ENCODE measurements at places on chromosomes 11 and 22.

- DNase-seq, result no peak
These were observed 14.7 kb downstream of the MIAT start for GRCh38 chr22:26672060-26672471.

- DNase-seq, result no peak
These were observed 7.5 kb downstream of the SEC14L2 start for GRCh38 chr22:30404307-30404706.

- DNase-seq, result peak; percentile 41
These were observed 2.2 kb downstream of the CPT1B start for GRCh38 chr22:50576070-50576469.

DNA sequence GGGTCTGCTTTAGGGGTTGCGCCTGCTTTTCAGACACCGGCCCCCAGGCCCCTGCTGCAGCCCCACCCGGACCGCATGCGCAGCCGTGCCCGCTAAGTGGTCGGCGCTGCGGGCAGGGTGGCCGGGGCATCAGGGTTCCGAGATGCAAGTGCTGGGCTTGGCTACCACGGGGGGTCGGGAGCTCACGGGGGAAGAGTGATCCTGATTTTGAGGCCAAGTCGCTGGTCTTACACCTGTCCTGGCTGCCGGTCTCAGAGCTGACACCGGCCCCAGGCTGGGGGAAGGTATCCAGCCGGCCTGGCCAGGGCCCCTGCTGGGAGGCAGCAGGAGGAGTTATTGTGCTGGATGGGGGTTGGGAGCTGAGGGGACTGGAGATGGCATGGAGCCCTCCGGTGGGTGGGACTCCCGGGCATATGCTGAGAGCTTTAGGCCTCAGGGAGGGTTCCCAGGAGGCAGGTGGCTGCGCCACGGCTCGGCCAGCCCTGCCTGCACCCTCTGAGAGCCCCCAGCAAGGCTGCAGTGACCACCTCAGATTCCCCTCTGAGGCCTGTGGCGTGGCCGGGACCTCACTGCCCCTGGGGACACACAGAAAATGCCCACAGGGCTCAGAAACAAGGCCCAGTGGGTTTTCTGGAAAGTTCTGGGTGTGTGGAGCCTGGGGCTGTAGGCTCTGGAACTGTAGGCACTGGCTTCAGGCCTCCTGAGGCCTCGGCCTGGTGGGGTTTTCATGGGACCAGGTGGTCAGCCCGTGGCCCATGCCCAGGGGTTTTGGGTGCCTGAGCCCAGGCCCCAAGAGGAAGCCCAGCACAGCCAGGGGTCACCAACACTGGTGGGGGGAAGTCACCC, 4.4 kb upstream of the MUC5AC start:
- no peak for DNase-seq

GRCh38 chr11:68271023-68271780, 571 bp downstream of the C11orf24 start:
- DNase-seq, result peak; percentile 77

DNA sequence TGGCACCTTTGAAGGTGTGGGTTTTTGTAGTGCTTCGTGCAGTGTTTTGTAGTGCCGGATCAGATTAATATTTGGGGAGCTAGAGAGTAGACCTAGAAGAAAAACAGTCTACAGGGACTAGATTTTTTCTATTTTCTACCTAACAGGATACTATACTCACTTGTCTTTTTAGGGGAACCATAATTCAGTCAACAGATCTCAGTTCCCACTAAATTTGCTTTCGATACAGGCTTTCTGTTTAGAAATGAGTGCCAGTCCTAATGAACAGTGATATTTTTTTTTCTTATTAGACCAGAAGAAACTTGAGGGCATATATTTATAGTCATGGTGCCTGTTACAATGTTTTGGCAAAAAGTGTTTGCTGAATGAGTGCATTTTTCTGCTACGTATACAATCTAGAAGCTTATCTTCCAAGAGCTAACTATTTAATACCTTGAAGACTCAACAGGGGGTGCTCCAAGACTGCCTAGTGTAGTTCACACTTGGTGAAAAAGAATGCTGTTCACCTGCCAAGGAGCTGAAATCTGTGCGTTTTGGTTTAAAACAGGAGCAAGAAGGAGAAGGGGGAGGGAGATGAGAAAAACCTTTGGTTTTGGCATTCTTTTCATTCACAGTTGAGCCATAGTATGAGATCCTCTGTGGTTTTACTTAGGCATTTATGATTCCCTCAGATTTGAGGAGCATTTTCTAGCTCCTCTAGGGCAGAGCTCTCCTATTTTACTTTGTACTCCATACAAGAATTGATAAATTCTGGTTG, 44.9 kb upstream of the VSTM5 start:
- peak; percentile 42 for DNase-seq

DNA sequence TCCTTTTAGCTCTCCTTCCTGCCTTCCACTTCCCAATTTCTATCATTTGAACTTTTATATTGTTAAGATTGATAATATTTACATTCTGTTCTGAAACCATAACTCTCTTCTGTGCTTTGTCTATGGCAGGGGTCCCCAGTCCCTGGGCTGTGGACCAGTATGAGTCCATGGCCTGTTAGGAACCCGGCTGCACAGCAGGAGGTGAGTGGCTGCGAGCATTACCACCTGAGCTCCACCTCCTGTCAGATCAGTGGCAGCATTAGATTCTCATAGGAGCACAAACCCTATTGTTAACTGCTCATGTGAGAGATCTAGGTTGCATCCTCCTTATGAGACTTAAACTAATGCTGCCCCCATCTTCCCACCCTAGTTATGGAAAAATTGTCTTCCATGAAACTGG, 48.4 kb upstream of the HEPHL1 start:
- no peak for DNase-seq

- DNase-seq, result no peak
These were observed 76.7 kb downstream of the PHF21A start for GRCh38 chr11:46044601-46045000.

GRCh38 chr11:30454111-30454510, 131.2 kb downstream of the ARL14EP start:
- DNase-seq, result no peak

DNA sequence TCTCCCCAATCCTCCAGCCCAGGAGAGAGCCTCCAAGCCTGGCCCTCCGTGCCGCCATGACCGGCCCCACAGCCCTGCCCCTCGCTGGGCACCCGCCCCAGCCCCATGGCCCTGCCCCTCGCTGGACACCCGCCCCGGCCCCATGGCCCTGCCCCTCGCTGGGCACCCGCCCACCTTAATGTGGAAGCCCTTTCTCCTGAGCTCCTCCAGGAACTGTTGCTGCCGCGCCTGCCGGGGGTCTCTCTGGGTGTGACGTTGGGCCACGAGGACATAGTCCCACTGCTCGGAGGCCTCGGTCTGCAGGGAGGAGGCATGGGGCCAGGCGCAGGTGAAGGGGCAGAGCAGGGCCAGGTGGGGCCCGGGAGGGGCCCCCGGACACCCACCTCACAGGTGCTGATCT, 8.2 kb downstream of the ANO9 start:
- no peak for DNase-seq

DNA sequence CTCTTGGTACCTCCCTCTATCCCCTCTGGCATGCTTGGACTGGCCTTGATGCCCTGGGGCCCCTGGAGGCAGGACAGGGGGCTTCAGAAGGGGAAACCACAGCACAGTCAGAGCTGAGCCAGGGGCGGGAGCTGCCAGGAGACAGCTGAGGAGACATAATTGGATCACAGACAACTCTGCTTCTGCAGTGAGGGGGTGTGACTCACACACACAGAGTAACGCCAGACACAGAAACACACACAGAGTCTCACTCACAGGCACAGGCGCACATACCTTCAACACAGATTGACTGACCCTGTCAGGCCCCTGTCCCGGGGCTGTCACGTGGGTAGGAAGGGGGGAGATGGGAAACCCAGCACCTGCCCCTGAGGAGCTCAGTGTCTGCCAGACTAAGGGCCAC, 20.6 kb downstream of the STARD10 start:
- no peak for DNase-seq

Data from activated naive CD4-positive, alpha-beta T cell treated with anti-CD3 and anti-CD28 coated beads for 36 hours (primary cell).